Suprapubic skin (tissue), 4 donors: ENCODE measurements at places on chromosomes 3 and 15.
A peak's percentile ranks its signal among the peaks of the same experiment; 100 is the strongest.

DNA sequence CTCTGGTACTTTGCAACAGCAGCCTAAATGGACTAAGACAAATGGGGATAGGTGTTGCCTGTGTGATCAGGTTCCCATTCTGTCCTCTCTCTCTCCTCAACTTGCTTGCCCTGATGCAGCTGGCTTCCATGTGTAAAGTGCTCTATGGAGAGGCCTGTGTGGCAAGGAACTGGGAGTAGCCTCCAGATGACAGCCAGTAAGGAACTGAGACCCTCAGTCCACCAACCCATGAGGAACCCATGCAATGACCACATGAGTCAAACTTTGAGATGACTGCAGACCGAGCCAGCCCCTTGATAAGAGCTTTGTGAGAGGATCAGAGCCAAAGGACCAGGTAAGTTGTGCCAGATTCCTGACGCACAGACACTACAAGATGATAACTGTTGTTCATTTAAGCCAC is 74.6 kb upstream of the ADPGK start:
- DNase-seq: no peak

- peak; percentile 95 for DNase-seq
Observed at GRCh38 chr15:74373731-74374647, 6.5 kb upstream of the CYP11A1 start.

DNA sequence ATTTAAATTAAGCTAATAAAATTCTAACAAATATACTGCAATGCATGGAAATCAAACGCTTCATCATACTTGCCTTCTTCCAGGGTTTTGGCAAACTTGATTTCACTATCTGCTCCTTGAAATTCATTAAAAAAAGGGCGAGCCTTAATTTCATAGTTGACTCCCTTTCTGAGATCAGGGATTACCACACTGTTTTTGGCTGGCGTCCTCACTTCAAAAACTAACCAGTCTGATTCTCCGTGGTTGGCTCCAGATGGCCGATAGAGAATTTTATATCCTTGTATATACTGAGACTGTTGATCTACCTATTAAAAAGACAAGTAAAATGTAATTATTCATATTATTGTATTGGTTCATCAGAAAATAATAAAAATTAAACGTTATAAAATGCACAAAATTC is 1106.8 kb downstream of the ROBO1 start:
- DNase-seq: no peak

- DNase-seq: no peak
Observed at GRCh38 chr15:43242616-43243015, 21.8 kb upstream of the EPB42 start.

GRCh38 chr3:45211466-45212094 is 14.5 kb downstream of the TMEM158 start:
- peak; percentile 48 for DNase-seq

- DNase-seq: no peak
Observed at GRCh38 chr3:66629150-66629981, 128.5 kb upstream of the LRIG1 start.

- DNase-seq: no peak
Observed at GRCh38 chr3:184506561-184506991, 55.0 kb upstream of the EPHB3 start.

GRCh38 chr3:108494906-108495531 is 15.4 kb downstream of the MYH15 start:
- no peak for DNase-seq

DNA sequence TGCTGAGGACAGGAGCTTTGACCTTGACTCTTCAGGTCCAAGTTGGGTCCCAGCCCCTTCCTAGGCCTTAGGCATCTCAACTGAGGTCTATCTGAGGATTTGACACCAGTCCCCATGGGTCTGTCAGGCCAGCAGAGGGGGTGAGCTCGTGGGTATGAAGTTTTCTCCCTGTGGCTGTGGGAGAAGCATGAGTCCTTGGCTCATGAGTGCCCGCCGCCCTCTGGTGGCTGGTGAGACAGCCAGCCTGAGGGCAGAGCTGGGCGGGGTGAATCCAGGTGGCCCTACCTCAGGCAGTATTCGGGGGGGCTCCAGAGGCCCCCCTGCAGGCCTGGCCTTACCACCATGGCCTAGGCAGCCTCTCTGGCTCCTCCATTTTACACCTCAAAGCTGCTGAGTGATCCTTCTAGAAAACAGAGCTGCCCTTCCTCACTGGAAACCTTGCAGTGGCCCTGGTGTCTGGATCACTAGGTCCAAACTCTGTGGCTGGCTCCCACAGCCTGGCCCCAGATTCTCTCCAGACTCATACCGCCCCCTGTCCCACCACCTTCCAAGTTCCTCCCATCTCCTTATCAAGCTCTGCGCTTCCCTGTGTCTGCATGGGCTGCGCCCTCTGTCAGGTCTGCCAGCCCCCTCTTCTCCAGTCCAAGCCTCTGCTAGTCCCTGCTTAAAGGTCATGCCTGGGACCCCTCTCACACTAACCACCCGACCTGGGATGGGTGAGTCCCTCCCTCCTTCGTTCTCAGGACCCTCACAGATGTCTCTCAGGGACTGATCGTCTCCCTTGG is 16.1 kb downstream of the SH2D7 start:
- peak; percentile 89 for DNase-seq

DNA sequence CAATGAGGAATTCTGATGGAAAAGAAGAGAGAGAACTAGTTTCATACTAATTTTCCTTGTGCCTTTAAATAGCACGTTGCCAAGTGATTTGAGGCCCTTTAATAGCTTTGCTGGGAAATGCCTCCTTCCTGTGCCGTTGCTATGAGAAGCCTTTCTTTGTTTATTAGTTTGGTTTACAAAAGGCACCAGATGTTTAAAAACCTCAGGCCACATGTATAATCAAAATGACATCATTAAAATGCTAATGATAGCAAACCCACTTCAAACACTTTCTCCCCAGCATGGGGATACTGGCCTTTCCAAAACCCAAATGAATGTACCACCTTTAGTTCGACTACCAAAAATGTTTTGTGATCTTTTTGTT is 50.0 kb upstream of the TBC1D23 start:
- DNase-seq: no peak

- peak; percentile 84 for DNase-seq
Observed at GRCh38 chr3:38454884-38455638, 1.4 kb downstream of the ACVR2B start.

DNA sequence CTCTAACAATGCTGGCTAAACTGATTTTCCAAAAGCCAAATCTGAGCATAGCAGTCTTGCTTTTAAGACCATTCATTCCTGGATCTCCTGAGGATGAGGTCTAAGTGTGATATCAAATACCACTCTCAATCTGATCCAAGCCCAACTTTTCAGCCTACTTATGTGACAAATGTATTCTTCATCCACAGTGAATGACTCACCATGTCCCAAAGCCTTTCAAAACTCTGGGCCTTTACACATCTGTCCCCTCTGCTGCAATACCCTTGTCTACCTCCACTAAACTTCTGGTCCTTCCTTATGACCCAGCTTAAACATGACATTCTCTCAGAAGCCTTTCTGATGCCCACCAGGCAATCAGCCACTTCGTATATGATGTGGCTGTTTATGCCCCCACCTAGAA is 4.6 kb downstream of the ANAPC13 start:
- DNase-seq: no peak

GRCh38 chr3:119319311-119319710 is 25.1 kb downstream of the ARHGAP31 start:
- no peak for DNase-seq

- DNase-seq: no peak
Observed at GRCh38 chr3:42984701-42985100, 5.6 kb downstream of the GASK1A start.

- DNase-seq: peak; percentile 17
Observed at GRCh38 chr3:58204720-58205119, 6.1 kb downstream of the DNASE1L3 start.
